Activated naive CD4-positive, alpha-beta T cell (primary cell): ENCODE measurements at places on chromosomes 3 and 15.

GRCh38 chr3:134348524-134348923 is 25.7 kb downstream of the AMOTL2 start:
- no peak for DNase-seq

DNA sequence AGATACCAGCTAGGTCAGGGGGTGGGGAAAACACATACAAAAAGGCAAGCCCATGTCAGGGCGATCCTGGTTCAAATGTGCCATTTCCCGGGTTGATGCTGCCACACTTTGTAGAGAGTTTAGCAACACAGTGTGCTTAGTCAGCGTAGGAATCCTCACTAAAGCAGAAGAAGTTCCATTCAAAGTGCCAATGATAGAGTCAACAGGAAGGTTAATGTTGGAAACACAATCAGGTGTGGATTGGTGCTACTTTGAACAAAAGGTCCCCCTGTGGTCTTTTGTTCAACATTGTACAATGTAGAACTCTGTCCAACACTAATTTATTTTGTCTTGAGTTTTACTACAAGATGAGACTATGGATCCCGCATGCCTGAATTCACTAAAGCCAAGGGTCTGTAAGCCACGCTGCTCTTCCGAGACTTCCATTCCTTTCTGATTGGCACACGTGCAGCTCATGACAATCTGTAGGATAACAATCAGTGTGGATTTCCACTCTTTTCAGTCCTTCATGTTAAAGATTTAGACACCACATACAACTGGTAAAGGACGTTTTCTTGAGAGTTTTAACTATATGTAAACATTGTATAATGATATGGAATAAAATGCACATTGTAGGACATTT is 28.9 kb downstream of the TPM1 start:
- no peak for DNase-seq

DNA sequence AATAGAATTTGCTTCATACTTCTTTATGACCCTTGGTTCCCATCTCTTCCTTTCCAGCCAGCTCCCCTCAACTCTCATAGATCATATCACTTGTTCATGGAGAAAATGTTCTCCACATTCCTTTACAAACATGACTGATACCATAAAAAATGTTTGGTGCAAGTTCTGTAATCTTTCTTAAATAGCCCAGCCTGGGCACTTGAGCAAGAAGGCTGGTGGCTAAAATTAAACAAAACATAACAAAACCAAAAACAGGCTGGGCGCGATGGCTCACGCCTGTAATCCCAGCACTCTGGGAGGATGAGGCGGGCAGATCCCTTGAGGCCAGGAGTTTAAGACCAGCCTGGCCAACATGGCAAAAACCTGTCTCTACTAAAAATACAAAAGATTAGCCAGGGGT is 8.9 kb upstream of the POLR2M start:
- no peak for DNase-seq

DNA sequence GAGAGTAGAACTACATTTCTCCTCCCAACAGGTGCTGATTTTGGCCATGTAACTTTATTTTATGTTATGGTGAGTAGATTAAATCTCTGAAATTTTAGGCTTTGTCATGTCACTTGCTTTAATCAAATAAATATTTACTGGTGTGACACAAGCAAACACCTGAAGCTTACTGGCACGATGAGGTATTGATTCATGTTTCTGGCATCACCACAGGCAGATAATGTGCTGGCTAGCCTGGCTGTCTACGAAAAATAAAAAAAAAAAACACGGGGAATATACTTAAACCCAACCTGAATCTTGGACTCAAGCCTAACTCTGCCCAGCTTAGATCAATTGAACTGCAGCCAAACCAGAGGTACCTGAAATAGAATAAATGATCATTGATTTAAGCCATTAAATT is 65.6 kb upstream of the CADM2 start:
- no peak for DNase-seq

DNA sequence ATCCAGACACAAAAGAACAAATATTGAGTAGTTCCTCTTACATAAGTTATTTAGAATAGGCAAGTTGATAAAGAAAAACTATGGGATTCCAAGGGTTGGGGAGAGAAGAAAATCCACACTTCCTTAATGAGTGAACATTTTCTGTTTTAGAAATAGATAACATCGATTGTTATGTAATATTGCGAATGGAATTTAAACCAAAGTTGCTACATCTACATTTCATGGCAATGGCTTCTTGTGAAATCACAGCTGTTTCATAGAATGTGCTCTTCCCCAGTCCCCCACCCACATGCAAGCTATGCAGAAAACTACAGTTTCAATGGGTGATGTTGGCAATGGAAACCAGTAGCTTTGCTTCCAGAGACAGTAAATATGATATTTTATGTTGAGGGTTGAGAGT is 1639.5 kb downstream of the SI start:
- no peak for DNase-seq

- DNase-seq, result no peak
Measured at GRCh38 chr3:12598890-12599289, 42.0 kb downstream of the MKRN2 start.
